Activated T-helper 1 cell treated with anti-CD3 and anti-CD28 coated beads, Interleukin-12 subunit alpha, Interleukin-12 subunit beta, Interleukin-2, Interleukin-4 antibody, amounts not matched to agents 30 ng/mL and 10 ng/mL and 1 ng/mL, durations not matched to agents 14 hours and 24 hours and 36 hours (primary cell): ENCODE measurements at places on chromosomes 4 and X. TPM values are rescaled to one million over a fixed set of nuclear protein-coding genes. Genes with fewer than 3 reads are reported as not detected.

DNA sequence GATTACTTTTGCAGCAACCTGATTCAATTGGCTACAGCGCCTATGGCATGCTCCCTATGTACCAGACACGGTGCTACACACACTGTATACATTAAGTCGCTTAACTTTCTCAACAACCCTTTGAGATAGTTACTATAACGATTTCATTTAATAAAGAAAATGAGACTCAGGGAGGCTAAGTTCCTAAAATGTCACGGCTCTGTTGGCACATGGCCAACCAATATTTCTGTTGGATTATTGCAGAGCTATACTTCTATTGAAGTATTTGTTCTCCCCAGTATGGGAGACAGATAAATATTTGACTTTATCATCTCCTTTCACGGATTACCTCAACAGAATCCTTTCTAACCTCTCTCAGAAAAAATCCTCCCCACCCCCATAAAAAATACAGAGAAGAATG is 25.3 kb downstream of the CLNK start:
- H3K27ac ChIP-seq = no peak overlapping the region
- no peaks in the 10 kb centered on the region for H3K36me3 ChIP-seq
- no peak overlapping the region for H3K4me3 ChIP-seq
- peaks cover 4% of the 10 kb centered on the region for H3K27me3 ChIP-seq
- DNase-seq = no peak
- H3K4me1 ChIP-seq = peaks cover 46% of the 10 kb centered on the region

DNA sequence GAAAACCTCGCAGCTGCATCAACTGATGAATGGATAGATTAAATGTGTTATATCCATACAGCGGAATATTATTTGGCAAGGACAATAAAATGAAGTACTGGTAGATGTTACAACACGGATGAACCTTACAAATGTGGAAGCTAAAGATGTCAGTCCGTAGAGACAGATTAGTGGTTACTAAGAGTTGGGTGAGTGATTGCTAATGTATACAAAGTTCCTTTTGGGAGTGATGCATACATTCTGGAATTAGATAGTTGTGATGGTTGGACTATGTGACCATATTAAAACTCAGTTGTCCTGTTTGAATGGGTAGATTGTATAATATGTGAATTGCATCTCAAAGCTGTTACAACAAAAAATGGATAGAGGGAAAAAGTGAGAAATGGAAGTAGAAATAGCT is 2.8 kb downstream of the FIP1L1 start:
- peaks cover 46% of the 10 kb centered on the region for H3K4me1 ChIP-seq
- no peak overlapping the region for H3K4me3 ChIP-seq
- peaks cover 25% of the 10 kb centered on the region for H3K36me3 ChIP-seq
- H3K27ac ChIP-seq = no peak overlapping the region

Gene ALB
- not detected in 2 replicates for total RNA-seq

Gene MAGEB17
- total RNA-seq = not detected in 2 replicates

- H3K36me3 ChIP-seq = no peaks in the 10 kb centered on the region
- DNase-seq = no peak
- H3K27ac ChIP-seq = no peak overlapping the region
Measured at GRCh38 chr4:123673971-123674370, 277.4 kb downstream of the SPRY1 start.

- H3K27ac ChIP-seq = no peak overlapping the region
- H3K4me3 ChIP-seq = no peak overlapping the region
- H3K27me3 ChIP-seq = peaks cover 2% of the 10 kb centered on the region
- H3K4me1 ChIP-seq = peaks cover 37% of the 10 kb centered on the region
Measured at GRCh38 chrX:129723511-129723910, 15.3 kb upstream of the XPNPEP2 start.

DNA sequence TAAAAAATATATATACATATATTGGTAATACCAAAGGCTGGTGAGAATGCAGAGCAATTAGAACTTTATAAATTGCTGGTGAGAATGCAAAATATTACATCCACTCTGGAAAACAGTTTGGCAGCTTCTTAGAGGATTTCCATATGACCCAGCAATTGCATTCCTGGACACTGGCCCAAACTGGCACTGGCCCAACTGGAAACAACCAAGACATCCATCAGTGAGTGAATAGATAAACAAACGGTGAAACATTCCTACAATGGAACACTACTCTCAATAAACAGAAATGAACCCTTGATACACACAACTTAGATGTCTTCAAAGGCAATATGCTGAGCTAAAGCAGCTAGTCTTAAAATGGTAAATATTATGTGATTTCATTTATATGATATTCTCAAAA is 524.2 kb downstream of the IQCM start:
- H3K4me3 ChIP-seq = no peak overlapping the region
- no peaks in the 10 kb centered on the region for H3K36me3 ChIP-seq
- no peak overlapping the region for H3K27ac ChIP-seq
- no peak for DNase-seq
- no peaks in the 10 kb centered on the region for H3K27me3 ChIP-seq

- peaks cover 2% of the 10 kb centered on the region for H3K4me1 ChIP-seq
- no peaks in the 10 kb centered on the region for H3K36me3 ChIP-seq
- H3K27me3 ChIP-seq = peaks cover 16% of the 10 kb centered on the region
- H3K27ac ChIP-seq = no peak overlapping the region
- H3K4me3 ChIP-seq = no peak overlapping the region
Measured at GRCh38 chr4:176188654-176189053, 6.7 kb downstream of the SPATA4 start.

Gene LRCH2
- not detected in 2 replicates for total RNA-seq

DNA sequence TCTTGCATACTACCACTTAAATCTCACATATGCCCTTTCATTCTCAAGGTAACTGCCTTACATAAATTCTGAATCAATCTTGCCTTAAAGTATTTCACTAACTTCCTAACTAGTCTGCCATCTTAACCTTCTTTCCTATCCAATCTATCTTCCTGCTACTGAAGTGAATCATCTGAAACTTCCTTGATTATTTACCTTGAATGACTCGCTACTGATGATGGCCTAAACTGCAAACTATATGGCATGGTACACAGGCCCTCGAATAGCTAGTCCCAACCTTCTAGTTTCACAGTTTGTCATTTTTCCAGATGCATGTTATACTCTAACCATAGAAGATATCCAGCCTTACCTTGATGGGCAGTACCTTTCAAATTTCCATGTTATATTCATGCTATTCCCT is 19.9 kb downstream of the PHKA1 start:
- no peaks in the 10 kb centered on the region for H3K36me3 ChIP-seq
- H3K27ac ChIP-seq = no peak overlapping the region
- H3K27me3 ChIP-seq = no peaks in the 10 kb centered on the region
- DNase-seq = no peak
- no peak overlapping the region for H3K4me3 ChIP-seq

Gene ZNF157
- total RNA-seq = 0.34 and 0.49 TPM in 2 replicates

Gene SHROOM4
- total RNA-seq = not detected in 2 replicates

DNA sequence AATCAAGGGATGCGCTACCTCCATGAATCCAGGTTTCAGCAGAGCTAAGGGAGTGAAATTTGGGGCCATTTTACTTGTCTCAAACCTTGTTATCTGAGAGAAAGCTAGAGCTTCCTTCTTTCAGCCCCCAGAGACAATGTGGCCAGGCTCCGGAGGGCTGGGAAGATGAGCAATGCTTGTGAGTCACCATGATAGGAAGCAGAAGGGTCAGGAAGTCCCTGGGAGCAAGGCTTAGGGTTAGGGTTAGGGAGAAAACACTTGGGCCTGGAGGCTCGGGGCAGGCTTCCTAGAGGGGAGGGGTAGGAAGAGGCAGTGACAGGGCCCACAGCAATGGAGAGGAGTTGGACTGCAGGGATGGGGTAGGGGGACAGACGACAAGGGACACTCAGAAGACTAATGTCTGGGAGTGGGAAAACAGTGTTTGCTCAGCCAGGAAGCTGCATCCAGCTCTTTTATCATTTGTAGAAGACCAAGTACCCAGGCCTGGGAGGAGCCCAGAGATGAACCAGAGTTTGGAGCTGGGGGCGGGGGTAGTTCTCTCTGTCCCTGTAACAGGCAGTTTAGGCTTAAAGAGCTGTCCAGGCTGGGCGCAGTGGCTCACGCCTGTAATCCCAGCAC is 16.4 kb upstream of the PORCN start:
- H3K27ac ChIP-seq = no peak overlapping the region
- no peak for DNase-seq
- H3K4me3 ChIP-seq = no peak overlapping the region

Gene DIPK2B
- total RNA-seq = not detected in 2 replicates

- no peaks in the 10 kb centered on the region for H3K4me1 ChIP-seq
- H3K27ac ChIP-seq = no peak overlapping the region
- DNase-seq = no peak
- no peak overlapping the region for H3K4me3 ChIP-seq
- H3K36me3 ChIP-seq = no peaks in the 10 kb centered on the region
- H3K27me3 ChIP-seq = peaks cover 3% of the 10 kb centered on the region
Measured at GRCh38 chr4:11264841-11265240, 163.9 kb downstream of the HS3ST1 start.

Gene SGMS2
- total RNA-seq = 0.64 and 1.1 TPM in 2 replicates

DNA sequence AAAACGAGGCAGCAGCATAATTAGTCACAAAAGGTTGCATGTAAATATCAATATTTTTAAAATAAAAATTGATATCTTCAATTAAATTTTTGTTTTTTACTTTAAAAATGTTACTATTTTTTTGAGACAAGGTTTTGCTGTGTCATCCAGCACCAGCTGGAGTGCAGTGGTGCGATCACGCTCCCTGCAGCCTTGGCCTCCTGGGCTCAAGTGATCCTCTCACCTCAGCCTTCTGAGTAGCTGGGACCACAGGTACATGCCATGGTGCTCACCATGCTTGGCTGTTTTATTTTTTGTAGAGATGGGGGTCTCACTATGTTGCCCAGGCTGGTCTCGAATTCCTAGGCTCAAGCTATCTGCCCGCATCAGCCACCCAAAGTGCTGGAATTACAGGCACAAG is 96.8 kb upstream of the FRAS1 start:
- no peaks in the 10 kb centered on the region for H3K27me3 ChIP-seq
- no peaks in the 10 kb centered on the region for H3K36me3 ChIP-seq
- no peak overlapping the region for H3K4me3 ChIP-seq

- no peak overlapping the region for H3K27ac ChIP-seq
- peaks cover 57% of the 10 kb centered on the region for H3K36me3 ChIP-seq
- H3K27me3 ChIP-seq = no peaks in the 10 kb centered on the region
- H3K4me1 ChIP-seq = no peaks in the 10 kb centered on the region
- H3K4me3 ChIP-seq = no peak overlapping the region
Measured at GRCh38 chr4:17630228-17630627, 15.8 kb downstream of the MED28 start.

GRCh38 chr4:145061318-145061920 is 36.6 kb downstream of the ANAPC10 start:
- no peak overlapping the region for H3K27ac ChIP-seq
- H3K27me3 ChIP-seq = no peaks in the 10 kb centered on the region
- no peak for DNase-seq

DNA sequence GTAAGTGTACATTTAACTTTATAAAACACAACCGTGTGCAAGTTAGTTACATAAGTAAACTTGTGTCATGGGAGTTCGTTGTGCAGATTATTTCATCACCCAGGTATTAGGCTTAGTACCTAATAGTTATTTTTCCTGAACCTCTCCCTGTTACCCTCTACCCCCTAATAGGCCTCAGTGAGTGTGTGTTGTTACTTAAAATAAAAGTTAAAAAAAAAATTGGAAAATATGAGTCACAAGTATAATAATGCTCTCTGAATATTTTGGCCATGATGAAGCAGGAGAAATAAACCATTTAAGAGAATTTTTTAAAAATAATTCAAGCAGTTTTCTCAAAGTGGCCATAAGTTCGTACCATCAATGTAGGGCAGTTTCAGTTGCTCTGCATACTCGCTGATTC is 105.1 kb upstream of the GRID2 start:
- no peak overlapping the region for H3K27ac ChIP-seq
- no peaks in the 10 kb centered on the region for H3K27me3 ChIP-seq
- H3K4me3 ChIP-seq = no peak overlapping the region
- H3K4me1 ChIP-seq = no peaks in the 10 kb centered on the region
- DNase-seq = no peak

GRCh38 chrX:96713303-96713702 is 28.7 kb downstream of the DIAPH2 start:
- H3K27ac ChIP-seq = no peak overlapping the region
- peaks cover 2% of the 10 kb centered on the region for H3K36me3 ChIP-seq
- H3K27me3 ChIP-seq = no peaks in the 10 kb centered on the region
- no peak for DNase-seq

GRCh38 chrX:139332441-139332840 is 198.1 kb upstream of the F9 start:
- H3K27ac ChIP-seq = no peak overlapping the region
- no peaks in the 10 kb centered on the region for H3K27me3 ChIP-seq
- no peaks in the 10 kb centered on the region for H3K4me1 ChIP-seq

DNA sequence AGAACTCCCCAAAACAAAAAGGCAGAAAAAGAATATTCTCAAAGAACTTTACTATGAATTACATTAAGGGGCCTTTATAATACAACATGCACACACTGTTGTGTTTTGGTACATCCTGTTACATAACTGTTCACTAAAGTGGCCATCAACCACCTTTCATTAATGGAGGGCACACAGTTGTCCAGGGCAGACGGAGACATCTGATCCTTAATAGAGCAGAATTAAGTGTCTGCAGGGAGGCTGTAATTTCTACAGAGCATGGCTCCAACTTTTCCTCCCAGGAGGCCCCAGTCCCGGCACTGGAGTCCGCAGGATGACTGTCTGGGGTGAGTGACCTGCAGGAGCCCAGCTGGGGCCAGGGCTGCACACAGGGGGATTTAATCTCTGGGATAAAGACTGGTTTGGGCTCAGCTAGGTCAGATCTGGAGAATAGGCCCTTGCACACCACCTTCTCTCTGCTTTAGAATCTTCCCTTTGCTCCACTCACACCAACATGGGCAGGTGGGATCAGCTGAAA is 233.4 kb downstream of the MAML3 start:
- H3K36me3 ChIP-seq = no peaks in the 10 kb centered on the region
- H3K4me3 ChIP-seq = no peak overlapping the region
- DNase-seq = no peak
- no peaks in the 10 kb centered on the region for H3K4me1 ChIP-seq
- H3K27me3 ChIP-seq = peaks cover 21% of the 10 kb centered on the region
- H3K27ac ChIP-seq = no peak overlapping the region

DNA sequence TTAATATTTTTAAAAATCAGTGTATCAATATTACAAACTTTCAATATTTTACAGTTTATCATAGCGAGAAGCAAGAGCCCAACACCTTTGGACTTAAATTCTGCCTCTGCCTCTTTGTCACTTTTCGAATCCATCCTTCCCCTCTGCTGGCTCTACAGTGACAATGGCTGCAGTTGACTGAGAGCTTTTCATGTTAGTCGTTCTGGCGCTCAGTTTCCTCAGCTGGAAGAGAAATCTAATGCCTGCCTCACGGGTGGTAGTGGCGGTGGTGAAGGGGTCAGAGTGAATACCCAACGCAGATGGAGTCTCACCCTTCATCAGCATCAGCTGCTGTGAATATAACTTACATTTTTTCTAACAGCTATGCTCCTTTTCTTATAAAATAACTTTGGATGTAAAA is 144.8 kb downstream of the NWD2 start:
- H3K4me3 ChIP-seq = no peak overlapping the region
- peaks cover 2% of the 10 kb centered on the region for H3K27me3 ChIP-seq
- H3K27ac ChIP-seq = no peak overlapping the region
- H3K4me1 ChIP-seq = peaks cover 14% of the 10 kb centered on the region
- no peaks in the 10 kb centered on the region for H3K36me3 ChIP-seq

GRCh38 chrX:145848448-145848847 is 30.8 kb downstream of the SLITRK2 start:
- H3K4me3 ChIP-seq = no peak overlapping the region
- no peak for DNase-seq
- H3K27ac ChIP-seq = no peak overlapping the region
- no peaks in the 10 kb centered on the region for H3K36me3 ChIP-seq

Gene PTPN13
- 0.44 and 0.66 TPM in 2 replicates for total RNA-seq

Gene TMPRSS11D
- not detected in 2 replicates for total RNA-seq

Gene PGAM4
- total RNA-seq = 0.39 and 0.47 TPM in 2 replicates

- H3K27me3 ChIP-seq = no peaks in the 10 kb centered on the region
- H3K36me3 ChIP-seq = no peaks in the 10 kb centered on the region
- H3K27ac ChIP-seq = no peak overlapping the region
- no peak overlapping the region for H3K4me3 ChIP-seq
- no peaks in the 10 kb centered on the region for H3K4me1 ChIP-seq
- DNase-seq = no peak
Measured at GRCh38 chr4:166277401-166277800, 404.4 kb downstream of the TLL1 start.

Gene SAT1
- 71.8 and 74.8 TPM in 2 replicates for total RNA-seq
